ENCODE measurements at places on chromosomes 7 and 10. TPM values are rescaled to one million over a fixed set of nuclear protein-coding genes. Genes with fewer than 3 reads are reported as not detected.

Gene CUZD1
- 0.94 TPM for total RNA-seq

GRCh38 chr7:97480772-97481390 lies 251.0 kb upstream of the TAC1 start:
- DNase-seq: peak; percentile 7

GRCh38 chr10:126262233-126262838 lies 125.9 kb downstream of the ADAM12 start:
- peak; percentile 74 for DNase-seq

GRCh38 chr7:117047496-117047895 lies 94.2 kb downstream of the ST7 start:
- DNase-seq: no peak

- DNase-seq: no peak
Observed at GRCh38 chr7:102832674-102833073, 80.1 kb upstream of the LRRC17 start.

Gene INHBA
- total RNA-seq: 2.8 TPM

GRCh38 chr7:54485044-54485443 lies 57.1 kb upstream of the VSTM2A start:
- DNase-seq: peak; percentile 11

DNA sequence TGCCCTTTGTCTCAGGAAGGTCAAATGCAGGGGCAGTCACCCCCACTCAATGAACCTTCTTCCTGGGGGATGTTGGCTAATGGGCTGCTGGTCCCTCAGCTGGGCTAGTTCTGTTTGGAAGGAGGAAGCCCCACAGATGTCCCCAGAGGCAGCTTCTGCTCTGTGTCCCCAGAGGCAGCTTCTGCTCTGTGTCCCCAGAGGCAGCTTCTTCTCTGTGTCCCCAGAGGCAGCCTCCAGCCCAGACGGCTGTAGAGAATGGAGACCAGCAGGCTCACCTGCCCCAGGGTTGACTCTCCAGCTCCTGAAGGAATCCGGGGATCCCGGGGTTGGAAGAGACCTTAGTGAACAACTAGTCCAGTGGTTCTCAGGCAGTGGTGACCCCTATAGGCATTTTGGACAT lies 62.5 kb upstream of the LEP start:
- no peak for DNase-seq

DNA sequence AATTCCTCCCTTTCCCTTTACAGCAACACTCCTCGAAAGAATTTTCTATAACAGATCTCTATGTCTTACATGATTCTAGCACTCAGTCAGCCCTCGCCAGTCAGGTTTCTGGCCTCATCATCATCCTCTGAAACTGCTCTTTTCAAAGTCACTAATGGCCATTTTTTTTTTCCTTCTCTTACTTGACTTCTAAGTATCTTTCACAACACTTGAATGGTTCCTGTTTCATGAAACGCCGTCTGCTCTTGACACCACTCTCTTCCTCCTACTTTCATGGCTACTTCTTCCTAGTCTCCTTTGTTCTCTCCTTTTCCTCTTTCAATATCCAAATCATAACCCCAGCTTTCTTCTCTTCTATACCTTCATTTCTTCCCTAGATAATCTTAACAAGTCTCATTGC lies 100.5 kb upstream of the NRP1 start:
- no peak for DNase-seq

DNA sequence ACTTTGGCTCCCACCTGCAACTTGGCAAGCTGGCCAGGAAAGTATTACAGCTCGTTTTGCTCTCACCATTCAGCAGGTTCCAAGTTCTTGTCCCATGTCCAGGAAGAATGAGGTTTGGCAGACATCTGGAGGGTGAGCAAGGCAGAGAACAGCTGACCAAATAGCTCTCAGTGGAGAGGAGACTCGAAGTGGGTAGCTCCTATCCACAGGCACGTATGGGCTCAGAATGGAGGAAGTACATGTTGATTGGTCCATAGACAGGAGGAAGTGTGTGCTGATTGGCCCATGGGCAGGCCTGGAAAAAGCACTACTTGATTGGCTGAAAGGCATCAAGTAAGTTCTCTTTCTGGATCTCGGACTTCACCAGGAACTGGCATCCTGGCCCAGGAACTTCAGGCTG lies 3.0 kb upstream of the NCAPG2 start:
- DNase-seq: no peak

- no peak for DNase-seq
Observed at GRCh38 chr7:71661671-71662224, 529.8 kb downstream of the GALNT17 start.

Gene WDR11
- total RNA-seq: 42.4 TPM

Gene TMEM176B
- 37.2 TPM for total RNA-seq

GRCh38 chr10:94264085-94264484 lies 98.7 kb downstream of the NOC3L start:
- no peak for DNase-seq

Gene SLC13A1
- not detected for total RNA-seq

Gene FHIP2A
- total RNA-seq: 44.7 TPM

Gene NRP1
- total RNA-seq: 188 TPM

DNA sequence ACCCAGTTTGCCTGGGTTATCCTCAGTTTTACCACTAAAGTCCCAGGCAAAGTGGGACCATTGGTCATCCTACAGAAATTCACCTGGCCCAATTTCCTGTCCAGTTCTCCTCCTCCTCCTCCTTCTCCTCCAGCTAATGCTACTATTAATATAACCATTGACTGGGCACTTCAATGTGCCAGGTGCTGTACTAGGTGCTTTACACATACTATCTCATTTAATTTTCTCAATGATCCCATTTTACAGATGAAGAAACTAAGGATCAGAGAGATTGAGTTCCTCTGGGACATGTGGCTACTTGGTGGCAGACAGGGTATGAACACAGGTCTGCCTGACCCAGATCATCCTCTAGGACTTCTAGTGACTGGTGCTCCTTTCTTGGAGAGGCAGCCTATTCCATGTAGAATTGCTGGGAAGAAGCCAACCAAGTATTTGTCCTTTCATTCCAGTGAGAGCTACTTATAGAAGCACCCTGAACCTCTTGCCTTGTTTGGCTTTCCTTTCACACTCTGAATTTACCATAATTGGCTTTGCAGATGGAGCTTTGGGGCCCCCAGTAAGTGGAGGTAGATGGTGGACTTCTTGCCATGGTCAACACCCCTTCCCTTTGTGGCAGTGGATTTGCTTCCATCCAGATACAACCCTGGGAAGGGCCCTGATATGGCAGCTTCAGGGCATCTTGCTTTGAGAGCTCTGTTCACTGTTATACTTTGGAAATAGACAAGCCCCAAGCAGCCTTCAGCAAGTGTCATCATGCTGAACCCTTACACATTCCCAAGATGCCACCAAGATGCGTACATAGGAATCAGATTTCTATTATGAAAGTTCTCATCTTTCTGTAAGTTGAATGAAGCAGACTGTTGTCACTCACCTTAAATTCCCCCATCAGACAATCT lies 78.7 kb downstream of the MYOF start:
- DNase-seq: no peak

Gene HOXA9
- total RNA-seq: 0.46 TPM

- DNase-seq: no peak
Observed at GRCh38 chr7:85773116-85773728, 586.4 kb upstream of the SEMA3D start.

Gene SFMBT2
- total RNA-seq: 9.6 TPM

Gene ATG9B
- 2.8 TPM for total RNA-seq

DNA sequence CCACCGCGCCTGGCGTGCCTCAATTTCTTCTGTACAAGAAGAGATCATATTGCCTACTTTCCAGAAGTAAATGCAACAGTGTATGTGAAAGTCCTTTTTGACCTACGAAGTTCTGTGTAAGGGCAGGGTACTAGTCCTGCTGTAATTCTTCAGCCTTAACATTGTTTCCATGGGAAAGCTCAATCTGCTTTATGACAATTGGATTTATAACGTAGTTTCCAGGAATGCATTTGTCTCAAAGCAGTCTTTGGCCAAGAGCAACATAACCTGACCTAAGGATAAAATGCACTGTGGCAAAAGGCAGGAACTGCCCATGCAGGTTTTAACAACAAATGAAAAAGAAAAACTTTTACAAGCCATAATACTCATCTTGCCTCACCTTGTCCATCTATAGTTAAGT lies 108.1 kb upstream of the PODXL start:
- DNase-seq: no peak

Gene MYOZ1
- 2.1 TPM for total RNA-seq

Gene FOXI2
- not detected for total RNA-seq

Gene RAPGEF5
- total RNA-seq: 308 TPM

Gene WDR86
- total RNA-seq: 19.7 TPM

GRCh38 chr10:110353244-110354119 lies 48.8 kb upstream of the SMNDC1 start:
- DNase-seq: peak; percentile 51

DNA sequence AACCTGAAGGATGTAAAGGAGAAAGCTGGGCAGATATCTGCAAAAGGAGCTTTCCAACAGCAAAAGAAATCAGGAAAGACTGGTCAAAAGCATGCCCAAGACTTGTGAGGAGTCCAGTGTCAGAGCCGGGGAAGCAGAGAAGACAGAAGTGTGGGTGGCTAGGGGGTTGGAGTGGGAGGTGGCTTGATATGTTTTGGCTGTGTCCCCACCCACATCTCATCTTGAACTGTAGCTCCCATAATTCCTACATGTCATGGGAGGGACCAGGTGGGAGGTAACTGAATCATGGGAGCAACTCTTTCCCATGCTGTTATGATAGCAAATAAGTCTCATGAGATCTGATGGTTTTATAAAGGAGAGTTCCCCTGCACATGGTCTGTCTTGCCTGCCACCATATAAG lies 84.9 kb downstream of the INHBA start:
- no peak for DNase-seq

DNA sequence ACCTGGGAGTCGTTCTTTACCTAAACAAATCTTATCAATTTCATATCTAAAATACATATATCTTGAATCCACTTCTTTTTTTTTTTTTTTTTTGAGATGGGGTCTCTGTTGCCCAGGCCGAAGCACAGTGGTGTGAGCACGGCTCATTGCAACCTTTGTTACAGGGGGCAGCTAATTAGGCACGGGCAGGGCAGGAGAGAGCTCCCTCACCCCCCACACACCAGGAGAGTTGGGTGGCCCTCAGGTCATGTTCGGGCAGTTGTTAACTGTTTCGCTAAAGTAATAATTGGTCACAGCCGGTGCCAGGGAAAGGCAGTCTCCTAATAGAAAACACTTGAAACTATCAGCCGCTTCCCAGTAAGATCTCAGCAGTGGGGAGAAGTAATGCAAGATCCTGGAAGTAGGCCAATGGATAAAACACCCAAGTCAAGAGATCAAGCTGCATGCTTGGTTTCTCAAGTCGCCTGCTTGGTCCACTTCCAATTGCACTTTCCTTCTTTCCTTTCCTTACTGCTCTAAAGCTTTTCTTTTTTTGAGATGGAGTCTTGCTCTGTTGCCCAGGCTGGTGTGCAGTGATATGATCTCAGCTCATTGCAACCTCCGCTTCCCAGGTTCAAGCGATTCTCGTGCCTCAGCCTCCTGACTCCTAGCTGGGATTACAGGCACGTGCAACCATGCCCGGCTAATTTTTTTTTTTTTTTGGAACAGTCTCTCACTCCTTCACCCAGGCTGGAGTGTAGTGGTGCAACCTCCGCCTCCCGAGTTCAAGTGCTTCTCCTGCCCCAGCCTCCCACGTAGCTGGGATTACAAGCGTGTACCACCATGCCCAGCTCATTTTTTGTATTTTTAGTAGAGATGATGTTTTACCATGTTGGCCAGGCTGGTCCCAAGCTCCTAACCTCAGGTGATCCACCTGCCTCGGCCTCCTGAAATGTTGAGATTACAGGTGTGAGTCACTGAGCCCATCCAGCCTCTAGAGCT lies 21.3 kb upstream of the EFCAB10 start:
- peak; percentile 77 for DNase-seq

DNA sequence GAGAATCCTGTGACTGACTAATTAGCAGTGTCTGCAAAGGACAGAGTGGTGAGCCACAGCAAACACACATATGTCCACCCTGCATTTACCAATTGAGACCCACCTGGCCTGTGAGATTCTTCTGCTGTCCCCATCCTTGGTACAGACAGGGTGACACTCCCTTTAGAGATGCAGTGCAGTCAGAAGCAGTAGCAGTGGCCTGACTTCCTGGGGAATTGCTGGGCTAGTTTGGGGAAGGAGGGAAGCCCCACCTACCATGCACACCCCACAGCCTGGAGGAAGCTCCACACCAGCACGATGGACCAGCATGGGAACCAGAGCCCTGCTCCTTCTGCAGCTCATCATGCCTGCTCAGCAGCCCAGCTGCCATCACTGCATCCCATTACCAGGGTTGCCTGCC lies 924.9 kb upstream of the ZNF722 start:
- DNase-seq: no peak

DNA sequence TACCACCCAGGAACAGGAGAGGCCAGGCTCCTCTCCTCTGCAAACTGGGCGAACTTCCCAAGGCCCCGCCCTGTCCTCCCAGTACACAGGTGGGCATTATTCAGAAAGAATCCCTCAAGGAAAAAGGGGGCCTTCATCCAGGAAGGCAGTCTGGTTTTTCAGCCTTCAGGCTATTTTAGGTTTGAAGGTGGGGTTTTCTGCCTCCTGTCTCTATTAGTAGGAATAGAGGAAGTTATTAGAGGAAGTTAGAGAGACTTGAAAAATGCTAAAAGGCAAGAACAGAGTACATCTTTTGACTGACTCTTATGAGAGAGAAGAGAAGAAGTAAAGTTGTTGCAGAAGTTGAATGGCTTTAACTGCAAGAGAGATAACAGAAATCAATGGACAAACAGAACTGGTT lies 250.9 kb upstream of the SORCS1 start:
- no peak for DNase-seq

DNA sequence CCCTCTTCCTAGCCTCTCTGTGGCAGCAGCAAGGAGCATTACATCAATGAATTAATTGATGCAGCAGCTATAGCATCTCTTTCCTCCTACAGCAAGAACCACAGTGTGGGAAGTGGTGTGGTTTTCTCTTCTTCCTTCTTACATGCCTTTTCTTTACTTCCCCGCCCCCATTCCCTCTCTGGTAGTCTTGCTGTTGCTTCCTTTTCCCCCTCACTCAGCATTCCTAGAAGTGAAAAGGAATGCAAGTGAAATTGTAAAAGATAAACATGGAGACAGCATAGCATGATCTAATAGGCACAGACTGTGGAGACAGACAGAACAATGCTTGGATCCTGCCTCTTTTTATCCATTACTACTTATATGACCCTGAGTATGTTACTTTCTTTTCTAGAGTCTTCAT lies 370.5 kb upstream of the BMPER start:
- peak; percentile 80 for DNase-seq

Gene PPP1R9A
- total RNA-seq: 59.1 TPM

- DNase-seq: no peak
Observed at GRCh38 chr10:126872768-126873167, 32.5 kb upstream of the DOCK1 start.

Gene CTAGE4
- 8.2 TPM for total RNA-seq

Gene ZNF727
- total RNA-seq: 4.4 TPM

Gene MBL2
- not detected for total RNA-seq

GRCh38 chr7:140168816-140169215 lies 8.0 kb downstream of the KDM7A start:
- DNase-seq: no peak

Gene NPY4R
- total RNA-seq: 2.6 TPM

GRCh38 chr7:131329176-131329570 lies 1.5 kb downstream of the MKLN1 start:
- peak; percentile 38 for DNase-seq

DNA sequence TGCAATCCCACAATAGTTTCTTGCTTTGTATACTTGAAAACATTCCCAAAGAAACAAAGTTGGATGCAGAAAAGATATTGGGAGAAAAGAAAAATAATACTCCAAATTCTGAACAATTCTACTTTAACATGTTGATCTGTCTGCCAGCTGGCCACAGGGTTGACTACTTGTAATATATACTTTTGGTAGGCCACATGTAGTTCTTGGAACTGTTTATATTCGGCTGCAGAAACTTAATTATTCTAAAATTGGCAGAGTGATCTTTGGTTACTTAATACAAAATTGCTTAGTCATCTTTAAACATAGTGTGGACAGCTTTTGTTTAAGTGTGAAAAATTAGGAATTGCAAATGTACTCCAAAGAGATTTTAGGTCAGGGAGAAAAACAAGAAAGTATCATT lies 76.0 kb downstream of the CALD1 start:
- DNase-seq: no peak
